Frontal cortex (tissue), 4 donors: ENCODE measurements at places on chromosomes 1 and 21. TPM values are rescaled to one million over a fixed set of nuclear protein-coding genes. Genes with fewer than 3 reads are reported as not detected.

Gene SPRR2F
- not detected for total RNA-seq

Gene CD5L
- under 0.01 TPM for total RNA-seq

Gene LGALS8
- 66.0 TPM for total RNA-seq

Gene PGLYRP3
- not detected for total RNA-seq

Gene RBM8A
- total RNA-seq: 81.1 TPM

Gene TMEM51
- total RNA-seq: 1.6 TPM

Gene AIRE
- 0.41 TPM for total RNA-seq

Gene ST6GALNAC3
- total RNA-seq: 14.3 TPM

Gene PLA2G2D
- total RNA-seq: not detected

Gene TLR5
- total RNA-seq: 1.2 TPM

Gene SMCP
- total RNA-seq: not detected

Gene LCE1D
- not detected for total RNA-seq

Gene WNT9A
- total RNA-seq: 1.2 TPM

Gene FTCD
- 0.41 TPM for total RNA-seq

Gene NHLH2
- 2.0 TPM for total RNA-seq

Gene REN
- total RNA-seq: not detected

Gene RCAN1
- total RNA-seq: 88.0 TPM

Gene PTGS2
- total RNA-seq: 2.4 TPM

Gene BTBD8
- total RNA-seq: 61.1 TPM

Gene TSACC
- not detected for total RNA-seq

Gene ZBTB8A
- 43.2 TPM for total RNA-seq

Gene TNFRSF1B
- total RNA-seq: 2.0 TPM

Gene COL6A2
- 15.5 TPM for total RNA-seq

Gene TNNT2
- total RNA-seq: not detected

Gene SFN
- under 0.01 TPM for total RNA-seq

Gene TMEM200B
- total RNA-seq: 0.82 TPM

Gene HSPA13
- 213 TPM for total RNA-seq

Gene KPNA6
- total RNA-seq: 21.2 TPM

Gene MTARC1
- 19.6 TPM for total RNA-seq

Gene LAX1
- total RNA-seq: not detected

Gene NCAM2
- total RNA-seq: 63.6 TPM

Gene PEAR1
- 0.41 TPM for total RNA-seq

Gene ASPM
- 7.3 TPM for total RNA-seq

Gene FCRL1
- total RNA-seq: not detected

Gene RIPK4
- not detected for total RNA-seq

Gene DMRTB1
- not detected for total RNA-seq

Gene RAD54L
- total RNA-seq: 0.82 TPM

Gene C8B
- not detected for total RNA-seq

Gene APCS
- not detected for total RNA-seq

Gene SPTA1
- 0.82 TPM for total RNA-seq

Gene SELENBP1
- total RNA-seq: 6.5 TPM

Gene SPRR2A
- not detected for total RNA-seq
